OCI-M1 (cell line): ENCODE measurements at places on chromosomes 16 and 17.

DNA sequence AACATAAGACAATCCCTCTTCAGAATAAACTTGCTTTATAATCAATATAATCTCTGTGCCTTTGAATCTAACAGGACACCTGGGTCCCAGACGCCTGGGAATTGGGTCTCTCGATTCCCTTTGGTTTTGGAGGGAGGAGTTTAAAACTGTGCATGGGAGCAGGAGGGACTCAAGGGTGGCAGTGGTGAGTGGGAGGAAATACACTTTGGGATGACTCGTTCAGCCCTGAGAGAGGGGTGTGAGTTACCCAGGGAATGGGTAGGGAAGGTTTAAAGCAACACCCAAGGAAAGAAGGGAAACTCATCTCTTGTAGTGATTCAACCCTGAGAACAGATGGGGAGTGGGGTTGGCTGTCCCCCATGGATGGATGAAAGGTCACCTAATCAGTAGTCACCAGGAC lies 1.6 kb downstream of the RANGRF start:
- DNase-seq = no peak

DNA sequence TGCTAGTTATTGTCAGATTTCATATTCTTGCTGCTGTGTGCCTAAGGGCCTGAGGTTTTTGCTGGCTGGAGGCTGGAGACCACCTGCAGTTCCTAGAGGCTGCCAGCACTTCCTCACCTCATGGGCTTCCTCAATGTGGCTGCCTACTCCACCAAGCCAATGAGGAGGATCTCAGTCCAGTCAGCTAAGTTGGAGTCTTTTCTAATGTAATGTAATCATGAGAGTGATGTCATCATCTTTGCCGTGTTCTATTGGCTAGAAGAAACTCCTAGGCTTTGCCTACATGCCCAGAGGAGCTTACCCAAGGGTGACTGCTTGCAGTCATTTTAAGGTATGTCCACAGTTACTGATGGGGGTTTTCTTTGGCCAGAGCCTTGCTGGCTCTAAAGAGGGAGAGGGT lies 53.0 kb downstream of the SOCS3 start:
- DNase-seq = no peak

- no peak for DNase-seq
Observed at GRCh38 chr17:77824780-77825280, 133.7 kb upstream of the TNRC6C start.

GRCh38 chr16:58027161-58027915 lies 1.8 kb downstream of the MMP15 start:
- no peak for DNase-seq

DNA sequence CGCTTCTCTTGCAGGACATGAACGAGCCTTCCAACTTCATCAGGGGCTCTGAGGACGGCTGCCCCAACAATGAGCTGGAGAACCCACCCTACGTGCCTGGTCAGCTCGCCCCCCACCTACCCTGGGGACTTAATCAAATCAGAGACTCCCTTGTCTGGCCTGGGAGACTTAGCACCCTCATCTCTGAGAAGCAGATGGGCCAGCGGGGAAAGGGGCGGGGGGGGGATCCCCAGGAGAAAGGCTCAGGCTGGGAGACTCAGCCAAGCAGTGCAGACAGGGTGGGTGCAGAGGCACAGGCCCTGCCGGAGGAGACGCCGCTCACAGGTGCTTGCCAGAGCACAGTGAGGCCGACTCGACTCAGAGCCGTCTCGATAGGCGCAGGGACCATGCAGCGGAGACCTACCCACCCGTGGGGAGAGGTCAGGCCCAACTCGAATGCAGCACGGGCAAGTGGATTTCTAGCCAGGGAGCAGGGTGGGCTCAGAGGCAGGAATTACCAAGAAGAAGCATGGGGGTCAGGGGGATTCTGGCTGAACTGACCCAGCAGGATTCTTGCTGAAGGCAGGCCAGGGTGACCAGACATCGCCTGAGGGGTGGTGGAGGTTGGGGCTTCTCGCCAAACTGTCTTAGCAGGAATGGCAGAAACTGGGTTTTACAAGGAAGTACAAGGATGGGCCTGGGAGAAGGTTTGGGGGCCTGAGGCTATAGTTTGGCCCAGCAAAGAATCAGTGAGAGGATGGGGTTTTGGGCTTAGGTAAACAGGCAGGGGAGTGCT lies 9.7 kb downstream of the GAA start:
- DNase-seq = no peak

DNA sequence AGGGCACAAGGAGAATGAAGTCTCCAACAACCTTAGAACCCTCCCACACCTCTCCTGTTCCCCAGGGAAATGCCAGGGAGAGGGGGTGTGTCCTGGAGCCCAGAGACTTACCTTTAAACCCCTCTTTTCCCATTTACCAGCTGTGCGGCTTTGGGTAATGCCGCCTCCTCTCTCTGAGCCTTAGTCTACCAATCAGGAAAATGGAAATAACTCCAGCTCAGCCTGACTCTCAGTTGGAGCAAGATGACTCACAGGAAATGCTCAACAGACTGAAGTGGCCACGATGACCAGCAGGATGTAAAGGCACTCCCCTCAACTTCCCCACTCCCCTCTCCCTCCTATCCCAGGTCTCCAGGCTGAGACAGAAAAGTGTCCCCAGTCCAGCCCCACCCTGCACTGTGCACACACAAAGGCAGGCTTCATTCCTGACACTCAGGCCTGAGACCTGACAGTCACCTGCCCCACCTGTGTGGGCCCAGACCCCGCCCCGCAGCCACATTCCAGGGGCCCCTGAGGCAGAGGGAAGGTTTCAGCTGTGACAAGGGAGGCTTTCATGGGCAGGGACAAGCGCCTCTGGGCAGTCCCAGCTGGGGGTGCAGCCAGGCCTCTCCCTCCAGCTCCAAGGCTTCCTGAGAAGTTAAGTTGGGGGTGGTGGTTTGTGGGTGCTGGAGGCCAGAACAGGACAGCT lies 3.0 kb upstream of the KRT15 start:
- DNase-seq = no peak

DNA sequence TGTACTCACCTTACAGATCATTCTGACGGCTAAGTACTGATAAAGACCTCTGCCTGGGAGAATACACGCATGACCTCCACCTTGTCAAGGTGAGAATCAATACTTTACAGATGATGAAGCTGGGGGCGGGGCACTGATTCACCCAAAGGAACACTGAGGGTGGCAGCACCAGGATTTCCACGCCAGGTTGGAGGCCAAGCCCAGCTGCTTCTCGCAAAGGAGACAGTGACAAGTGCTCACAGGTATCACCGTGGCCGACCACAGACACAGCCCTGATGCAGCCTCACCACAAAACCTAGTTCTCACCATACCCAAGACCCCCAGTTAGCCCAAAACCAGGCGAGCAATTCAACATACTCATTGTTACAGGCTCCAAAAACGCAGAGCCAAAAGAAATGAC lies 434.2 kb downstream of the SOX9 start:
- DNase-seq = no peak

DNA sequence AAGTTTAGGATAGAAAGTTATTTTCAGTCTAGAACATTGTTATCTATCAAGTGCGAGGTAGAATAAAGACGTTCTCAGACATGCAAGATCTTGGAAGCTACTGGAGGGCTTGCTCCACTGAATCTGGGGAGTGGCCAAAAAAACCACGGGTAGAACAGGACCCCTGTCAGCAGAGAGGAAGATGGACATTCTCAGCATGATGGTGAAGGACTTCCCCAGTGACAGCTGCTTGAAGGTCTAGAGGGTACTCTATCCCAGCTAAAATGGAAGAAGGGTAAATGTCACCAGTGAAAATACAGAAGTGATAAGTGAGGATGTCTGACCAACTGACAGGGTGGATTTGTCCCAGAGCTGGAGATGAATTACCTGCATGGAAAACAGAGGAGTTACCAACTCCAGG lies 10.1 kb downstream of the TNFRSF13B start:
- DNase-seq = no peak

DNA sequence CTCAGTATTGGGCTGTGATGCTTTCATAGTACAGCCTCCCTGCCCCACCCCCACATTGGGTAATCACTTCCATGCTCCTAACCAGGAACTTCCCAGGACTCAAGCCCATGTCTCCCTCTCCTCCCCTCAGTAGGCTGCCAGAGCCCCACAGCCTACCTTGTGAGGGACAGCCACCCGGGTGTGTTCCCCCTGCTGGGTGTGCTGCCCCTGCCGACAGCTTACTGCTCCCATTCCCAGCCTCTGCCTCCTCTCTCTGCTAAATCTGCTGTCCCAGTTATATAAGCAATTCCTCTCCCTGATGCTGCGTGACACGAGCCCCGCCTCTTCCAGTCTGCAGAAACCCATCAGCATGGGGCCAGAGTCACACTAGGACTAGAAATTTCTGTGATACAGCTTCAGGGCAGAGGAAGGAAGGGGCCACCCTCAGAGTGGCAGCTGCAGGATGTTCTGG lies at the start of gene RSKR:
Gene RSKR, minus strand, starts transcription at position 255 of the 451 bp plus-strand sequence. Its CDS starts 24 bp downstream, at position 231.
- DNase-seq = no peak

DNA sequence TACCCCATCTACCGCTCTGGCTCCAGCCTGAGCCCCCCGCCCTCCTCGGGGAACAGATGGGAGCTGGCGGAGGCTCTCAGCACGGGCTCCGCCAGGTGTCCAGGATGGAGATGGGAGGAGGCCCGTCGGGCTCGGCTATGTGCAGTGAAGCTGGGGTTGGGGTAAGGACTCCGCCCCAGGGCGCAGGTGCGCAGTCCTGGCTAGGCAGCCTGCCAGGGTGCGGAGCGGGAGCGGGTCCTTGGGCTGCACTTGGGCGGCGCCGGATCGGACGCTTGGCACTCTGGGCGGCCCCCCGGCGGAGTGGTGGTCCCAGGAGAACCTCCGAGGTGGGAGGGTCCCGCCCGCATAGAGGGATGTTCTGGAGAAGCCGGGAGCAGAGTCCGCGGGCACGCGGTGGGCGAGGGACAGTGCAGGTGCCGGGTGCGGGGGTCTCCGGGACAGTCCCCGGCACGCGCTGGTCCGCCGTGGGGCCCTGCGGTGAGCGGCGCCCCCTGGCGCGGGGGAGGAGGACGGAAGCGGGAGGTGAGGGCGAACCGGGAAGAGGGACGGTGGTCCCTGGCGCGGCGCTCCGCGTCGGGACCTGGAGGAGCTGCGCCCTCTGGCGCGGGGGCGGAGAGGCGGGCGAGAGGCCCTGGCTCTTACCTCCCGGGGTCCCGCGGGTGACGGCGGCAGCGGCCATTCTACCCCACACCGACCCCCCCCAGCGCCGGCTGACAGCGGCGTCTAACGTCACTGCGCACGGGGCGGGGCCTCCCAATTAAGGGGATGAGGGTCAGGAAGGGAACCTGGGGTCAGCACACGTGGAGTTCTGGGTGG lies at the start of gene CAMTA2:
Gene CAMTA2, minus strand, starts transcription at position 725 of the 816 bp plus-strand sequence. CDS start 1,453 bp downstream, outside the sequence.
- peak; percentile 98 for DNase-seq

DNA sequence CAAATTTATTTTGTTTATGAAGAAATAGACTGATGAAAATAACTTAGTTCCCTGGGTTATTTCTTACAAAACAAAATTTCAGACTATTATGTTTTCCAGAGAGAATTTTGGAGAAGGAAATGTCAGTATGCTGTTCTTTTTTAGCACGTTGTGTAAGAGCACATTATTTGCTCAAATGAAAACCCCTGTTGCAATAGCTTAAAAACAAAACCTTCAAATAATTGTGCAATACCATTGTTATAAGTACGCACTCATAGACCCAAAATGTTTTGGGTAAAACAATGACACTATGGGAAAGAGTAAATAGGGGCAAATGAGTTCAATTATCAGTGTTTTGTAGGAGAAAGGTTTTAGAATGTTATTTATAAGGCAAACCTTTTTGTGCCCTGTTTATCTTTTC lies 18.2 kb downstream of the VMP1 start:
- peak; percentile 26 for DNase-seq

- DNase-seq = peak; percentile 72
Observed at GRCh38 chr17:62064029-62064790, 868 bp downstream of the MED13 start.

GRCh38 chr16:89658221-89658879 lies 714 bp downstream of the SPATA33 start:
- DNase-seq = peak; percentile 53

DNA sequence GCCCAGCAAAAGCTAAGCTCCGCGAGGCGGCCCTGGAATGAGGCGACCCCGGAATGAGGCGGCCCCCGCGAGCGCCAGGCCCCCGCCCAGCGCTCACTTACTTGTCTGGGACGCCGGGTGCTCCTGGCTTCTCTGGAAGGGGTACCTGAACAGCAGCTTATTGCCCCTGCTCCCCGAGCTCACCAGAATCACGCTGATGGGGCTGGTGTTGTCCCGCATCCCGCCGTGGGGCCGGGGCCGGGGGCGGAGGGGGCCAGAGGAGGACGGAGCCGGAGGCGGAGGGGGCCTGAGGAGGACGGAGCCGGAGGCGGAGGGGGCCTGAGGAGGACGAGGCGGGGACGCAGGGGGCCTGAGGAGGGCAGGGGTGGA lies 440 bp downstream of the NPRL3 start:
- peak; percentile 45 for DNase-seq

GRCh38 chr17:78838574-78839005 lies 2.0 kb downstream of the USP36 start:
- DNase-seq = no peak

DNA sequence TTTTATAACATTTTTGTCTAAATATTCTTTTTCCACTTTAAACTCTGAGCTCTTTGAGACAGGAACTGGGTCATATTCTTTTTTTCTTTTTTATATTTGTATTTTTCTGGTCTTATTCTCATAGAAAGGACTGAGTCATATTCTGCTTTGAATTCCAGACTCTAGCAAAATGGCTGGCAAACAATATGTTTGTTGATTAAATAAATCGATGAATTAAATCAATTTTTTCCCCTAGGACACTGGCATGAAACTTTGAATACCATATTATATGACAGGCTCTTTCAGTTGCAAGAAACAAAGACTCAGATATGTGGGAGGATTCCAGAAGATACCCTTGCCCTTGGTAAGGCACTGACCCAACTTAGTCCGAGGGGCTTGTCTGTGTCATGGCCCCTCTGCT lies 3.1 kb upstream of the RGS9 start:
- no peak for DNase-seq

- no peak for DNase-seq
Observed at GRCh38 chr17:42358434-42358833, 29.8 kb downstream of the STAT3 start.

GRCh38 chr17:60445144-60445543 lies 22.9 kb downstream of the CHCT1 start:
- DNase-seq = no peak

DNA sequence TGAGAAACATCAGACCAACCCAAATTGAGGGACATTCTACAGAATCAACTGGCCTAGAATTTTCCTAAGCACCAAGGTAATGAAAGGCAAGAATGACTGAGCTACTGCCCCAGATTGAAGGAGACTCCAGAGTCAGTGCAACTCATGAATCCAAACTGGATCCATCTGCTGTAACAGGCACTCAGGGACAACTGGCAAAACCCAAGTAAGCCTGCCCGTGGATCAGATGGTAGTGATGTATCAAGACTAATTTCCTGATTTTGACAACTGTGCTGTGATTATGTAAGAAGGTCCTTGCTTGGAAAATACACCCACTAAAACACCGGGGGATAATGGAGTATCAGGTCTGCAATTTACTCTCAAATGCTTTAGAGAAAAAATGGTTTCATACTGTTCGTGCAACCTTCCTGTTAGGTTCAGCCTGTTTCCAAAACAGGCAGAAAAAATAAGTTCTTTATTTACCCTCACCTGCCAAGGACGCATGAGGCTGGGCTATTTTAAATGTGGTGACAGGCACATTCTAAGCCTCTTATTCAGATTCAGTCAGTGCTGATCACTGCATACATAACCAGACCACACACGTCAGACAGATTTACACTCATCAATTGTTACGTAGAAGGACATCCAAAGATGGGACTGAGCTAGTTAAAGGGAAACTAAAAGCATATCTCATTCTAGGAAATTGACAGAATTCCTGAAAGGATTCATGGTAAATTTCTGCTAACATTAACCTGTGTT lies 7.0 kb downstream of the MBTPS1 start:
- DNase-seq = no peak

- no peak for DNase-seq
Observed at GRCh38 chr16:14341324-14342225, 270.5 kb downstream of the MRTFB start.
